GM12864 (cell line): ENCODE measurements at places on chromosomes 3 and 15.

GRCh38 chr15:75868019-75868418, 24.8 kb downstream of the UBE2Q2 start:
- no peak for DNase-seq

GRCh38 chr15:68126396-68126795, 72.3 kb downstream of the PIAS1 start:
- no peak for DNase-seq

DNA sequence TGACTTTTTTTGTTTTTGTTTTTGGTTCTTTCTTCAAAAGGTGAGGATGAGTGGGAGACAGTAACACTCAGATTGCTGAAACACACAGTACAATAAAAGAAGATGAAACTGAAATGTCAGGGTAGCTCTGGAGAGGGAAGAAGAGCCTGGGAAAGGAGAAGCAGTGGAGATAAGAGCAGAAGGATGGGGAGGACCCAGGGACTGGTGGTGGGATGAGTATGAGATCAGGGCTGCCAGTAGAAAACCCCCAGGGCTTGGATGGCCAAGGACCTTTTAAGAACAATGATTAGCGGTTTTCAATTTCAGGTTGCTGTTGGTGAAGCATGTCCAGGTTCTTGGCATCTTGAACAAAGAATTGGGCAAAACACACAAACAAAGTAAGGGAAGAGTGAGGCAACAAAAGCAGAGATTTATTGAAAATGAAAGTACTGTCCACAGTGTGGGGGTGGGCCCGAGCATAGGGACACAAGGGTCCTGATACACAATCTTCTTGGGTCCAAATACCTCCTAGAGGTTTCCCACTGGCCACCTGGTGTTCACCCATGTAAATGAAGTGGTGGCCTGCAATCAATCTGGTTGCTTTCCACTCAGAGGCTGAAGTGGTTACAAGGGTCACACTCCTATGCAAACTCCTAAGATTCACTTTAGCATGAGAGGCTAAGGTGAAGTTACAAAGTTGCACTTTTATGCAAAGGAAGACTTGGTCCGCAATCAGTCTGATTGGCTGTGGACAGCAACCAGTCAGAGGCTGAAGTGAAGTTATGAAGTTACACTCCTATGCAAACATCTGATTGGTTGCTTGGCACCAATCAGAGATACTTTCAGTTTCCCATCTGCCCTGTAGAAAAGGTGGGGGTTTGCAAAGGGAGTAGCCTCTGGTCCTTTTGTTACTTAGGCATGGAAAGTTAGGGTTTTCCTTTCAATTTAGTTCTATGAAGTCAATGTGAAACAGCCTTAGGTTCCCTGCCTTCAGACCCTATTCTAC, 26.1 kb upstream of the MFSD1 start:
- DNase-seq = no peak

- no peak for DNase-seq
Observed at GRCh38 chr3:57029924-57030323, 30.5 kb upstream of the SPATA12 start.

DNA sequence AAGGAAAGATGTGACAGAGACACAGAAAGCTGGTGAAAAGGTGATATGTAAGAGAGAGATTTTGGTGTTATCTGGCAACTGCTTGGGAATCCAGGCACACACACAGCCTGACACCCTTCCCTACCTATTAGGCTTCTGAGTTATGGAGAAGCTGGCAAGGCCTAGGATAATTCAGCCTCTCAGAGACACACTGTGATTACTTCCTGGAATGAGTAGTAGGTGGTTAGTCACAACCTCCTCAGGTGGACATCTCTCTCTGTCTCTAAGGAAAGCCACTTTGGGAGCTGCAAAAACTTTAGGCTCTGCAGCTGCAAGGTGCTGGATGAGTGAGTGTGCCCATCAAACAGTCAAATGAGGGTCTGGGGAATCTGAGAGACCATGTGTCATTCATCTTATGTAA, 201.9 kb downstream of the PDCD6IP start:
- DNase-seq = no peak

GRCh38 chr3:159609625-159610024, 379.0 kb upstream of the IL12A start:
- DNase-seq = no peak

DNA sequence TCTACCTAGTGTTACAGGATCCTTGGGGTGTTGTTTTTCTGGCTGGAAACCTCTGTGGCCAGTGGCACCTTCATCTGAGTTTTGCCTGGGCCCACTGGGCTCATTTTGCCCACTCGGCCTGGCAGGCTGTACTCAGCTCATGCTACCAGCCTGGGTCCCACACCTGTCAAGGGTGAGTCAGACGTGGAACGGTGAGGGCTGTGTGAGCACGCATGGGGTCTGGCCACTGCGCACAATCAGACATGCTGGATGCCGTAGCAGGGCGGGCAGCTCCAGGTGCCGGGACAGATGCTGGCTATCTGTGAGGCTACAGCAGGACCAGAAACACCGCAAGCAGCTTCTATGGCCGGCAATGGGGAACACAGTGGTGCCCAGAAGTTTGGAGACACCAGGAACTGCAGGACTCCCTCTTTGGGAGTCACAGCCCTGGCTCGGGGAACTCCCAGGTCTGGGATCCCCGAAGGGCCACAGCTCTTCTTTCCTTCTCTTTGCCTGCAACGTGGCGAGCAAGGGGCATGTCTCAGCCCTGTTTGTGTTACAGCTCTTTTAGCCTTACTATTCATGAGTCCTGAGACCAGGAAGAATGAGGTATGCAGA, 35.9 kb upstream of the DNAJC13 start:
- DNase-seq = no peak
